ENCODE measurements at places on chromosomes 2 and 18.

DNA sequence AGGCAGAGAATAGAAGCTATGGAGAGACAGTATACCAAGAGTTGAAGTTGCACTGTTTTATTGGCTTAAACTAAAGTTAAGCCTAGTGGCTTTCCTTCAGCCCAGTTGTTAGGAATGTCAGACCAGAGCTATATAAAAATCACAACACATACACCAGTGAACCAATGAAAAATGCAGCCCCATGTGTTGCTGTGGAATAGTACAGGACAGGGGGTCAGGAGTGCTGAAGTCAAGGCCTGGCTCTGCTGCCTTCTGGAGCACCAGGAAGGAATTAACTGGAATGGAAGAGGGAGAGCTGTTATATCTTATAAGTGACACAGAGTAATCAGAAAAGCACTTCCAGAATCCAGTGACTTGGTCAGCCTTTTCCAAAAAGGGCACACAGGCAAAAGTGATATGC, 58.9 kb downstream of the OSR1 start:
- DNase-seq, result no peak

GRCh38 chr2:126731353-126731752, 75.4 kb downstream of the GYPC start:
- no peak for DNase-seq

DNA sequence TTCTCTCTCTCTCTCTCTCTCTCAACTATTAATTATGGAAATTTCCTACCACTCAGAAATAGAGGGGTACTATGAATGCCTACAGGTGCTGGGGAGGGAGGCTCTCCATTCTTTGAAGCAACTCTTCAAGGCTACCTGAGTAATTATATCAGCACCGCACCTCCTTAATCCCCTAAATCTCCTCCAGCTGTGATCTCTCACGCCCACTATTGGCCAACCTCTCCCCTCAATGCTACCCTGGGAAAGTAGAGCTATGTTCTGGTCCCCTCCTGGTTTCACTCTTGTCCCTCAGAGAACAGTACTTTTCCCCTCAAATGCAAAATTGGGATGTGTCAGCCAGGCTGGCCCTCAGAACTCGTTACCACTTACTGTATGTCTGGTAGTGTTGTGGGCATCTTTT, 1.6 kb downstream of the MOCOS start:
- DNase-seq, result no peak

DNA sequence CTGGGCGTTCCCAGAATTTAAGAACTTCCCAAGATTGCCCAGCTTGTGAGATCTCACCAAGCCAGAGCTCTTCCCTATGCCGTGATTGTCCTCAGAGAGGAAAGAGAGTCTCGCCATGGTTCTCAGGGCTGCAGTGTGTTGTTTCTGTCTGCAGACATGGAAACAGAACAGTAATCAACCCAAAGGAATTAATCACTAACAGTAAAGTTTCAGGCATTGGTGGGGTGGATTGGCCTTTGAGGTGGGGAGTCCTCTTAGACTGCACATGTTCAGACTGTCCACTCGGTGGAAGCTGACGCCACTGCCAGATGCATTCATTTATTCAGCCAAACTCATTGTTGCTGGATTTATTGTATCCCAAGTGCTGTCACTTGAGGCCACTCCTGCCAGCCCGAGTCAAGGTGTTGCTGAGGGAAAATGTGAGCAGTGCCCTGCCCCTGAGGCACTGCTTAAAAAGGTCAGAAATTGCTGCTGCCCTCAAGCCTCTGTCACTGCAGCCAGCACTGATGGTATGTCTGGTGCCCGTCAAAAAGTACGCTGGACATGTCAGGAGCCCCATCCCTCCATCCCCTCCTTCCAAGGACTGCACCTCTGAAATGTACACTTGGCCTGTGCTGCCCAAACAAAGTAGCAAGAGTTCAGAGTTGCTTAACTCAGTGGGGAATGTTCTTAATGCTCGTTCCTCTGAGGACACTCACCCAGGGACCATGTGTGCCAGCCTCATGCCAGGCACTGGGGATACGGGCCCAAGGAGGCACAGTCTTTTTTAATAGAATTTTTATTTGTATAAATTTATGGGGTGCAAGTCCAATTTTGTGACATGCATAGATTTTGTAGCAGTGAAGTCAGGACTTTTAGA, 201.0 kb downstream of the GLI2 start:
- no peak for DNase-seq

- no peak for DNase-seq
Observed at GRCh38 chr2:54570925-54571694, 115.0 kb downstream of the SPTBN1 start.

DNA sequence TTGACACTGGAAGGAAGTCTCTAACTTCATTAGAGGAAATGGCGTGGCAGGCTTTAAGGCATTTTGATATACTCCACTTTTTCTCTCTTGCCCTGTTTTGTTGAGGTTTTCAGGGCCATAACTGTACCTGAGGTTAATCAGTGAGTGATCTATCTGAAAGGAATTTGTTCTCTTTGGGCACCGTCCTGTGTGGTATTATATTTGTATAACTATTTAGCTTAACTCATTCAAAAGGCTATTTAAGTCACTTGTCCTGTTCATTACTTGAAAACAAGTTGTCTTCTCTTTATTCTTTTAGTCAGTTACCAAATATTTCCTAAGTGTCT, 180.4 kb downstream of the NEDD4L start:
- no peak for DNase-seq

DNA sequence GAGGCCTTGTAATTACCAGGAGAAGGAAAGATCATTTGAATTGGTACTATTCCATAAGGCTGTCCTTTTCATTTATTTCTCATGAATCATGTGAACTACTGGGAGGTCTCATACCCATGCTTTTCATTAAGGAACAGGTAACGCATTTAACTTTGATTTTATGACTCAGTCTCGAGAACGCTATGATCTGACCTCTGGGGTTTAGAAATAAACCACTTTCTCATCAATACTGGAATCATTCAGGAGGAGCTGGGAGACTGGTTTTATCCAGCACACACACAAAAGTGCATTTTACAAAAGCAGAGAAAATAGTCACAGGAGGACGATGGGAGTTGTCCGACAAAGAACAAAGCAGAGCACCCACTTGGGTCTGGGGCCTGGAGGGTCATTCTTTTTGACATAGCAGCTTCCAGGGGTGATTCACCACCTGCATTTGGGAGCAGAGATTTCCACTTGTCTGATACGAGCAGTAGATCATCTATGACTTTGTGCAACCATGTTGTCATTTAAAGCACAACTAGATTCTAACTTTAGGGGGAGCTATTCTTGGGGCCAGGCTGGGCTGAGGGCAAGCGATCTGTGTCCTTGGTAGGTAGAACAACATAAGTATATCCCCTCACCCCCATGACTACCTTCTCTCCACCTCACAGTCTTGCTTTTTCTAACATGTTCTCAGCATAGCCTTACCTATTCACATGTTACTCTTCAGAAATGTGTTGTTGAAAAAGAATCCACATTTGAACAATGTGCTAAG, 95.9 kb upstream of the SCG2 start:
- no peak for DNase-seq

- no peak for DNase-seq
Observed at GRCh38 chr2:4844881-4845280, 847.3 kb upstream of the SOX11 start.

DNA sequence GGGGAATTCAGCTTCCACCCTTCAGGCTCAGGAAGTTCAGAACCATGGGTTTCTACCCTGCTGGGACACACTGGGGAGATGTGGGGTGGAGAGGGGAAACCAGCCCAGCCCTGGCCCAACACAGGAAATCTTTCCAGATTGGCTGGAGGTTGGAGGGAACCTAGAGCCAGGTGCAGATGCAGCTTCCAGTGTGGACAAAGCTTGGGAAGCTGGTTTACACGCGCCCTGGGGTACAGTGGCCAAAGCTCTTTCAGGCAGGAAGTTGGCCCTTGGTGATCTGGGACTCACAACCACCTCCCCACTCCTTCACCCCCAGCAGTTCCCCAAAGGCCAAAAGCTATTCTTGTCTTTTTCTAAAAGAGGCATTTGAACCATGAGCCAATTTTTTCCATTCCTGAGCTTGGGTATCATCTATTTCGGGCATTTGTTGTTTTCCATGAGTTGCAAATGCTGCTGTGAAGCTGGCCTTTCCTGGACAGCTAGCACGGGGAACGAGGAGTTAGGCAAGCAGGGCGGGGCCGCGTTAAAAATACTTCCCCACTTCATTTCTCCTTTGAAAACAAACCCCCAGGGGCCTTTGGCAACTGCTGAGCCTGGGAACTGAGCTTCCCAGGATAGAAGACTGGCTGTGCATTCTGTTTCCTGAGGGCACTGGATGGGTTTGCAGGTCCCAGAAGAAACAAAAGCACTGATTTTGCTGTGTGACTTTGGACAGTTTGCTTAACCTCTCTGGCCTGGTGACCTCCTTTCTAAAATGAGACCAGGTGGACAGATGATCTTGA, 3.1 kb upstream of the ARID5A start:
- DNase-seq, result no peak

GRCh38 chr2:227406177-227407031, 18.7 kb upstream of the SCYGR1 start:
- DNase-seq, result no peak

GRCh38 chr2:26807788-26808460, 22.1 kb downstream of the CENPA start:
- DNase-seq, result no peak

DNA sequence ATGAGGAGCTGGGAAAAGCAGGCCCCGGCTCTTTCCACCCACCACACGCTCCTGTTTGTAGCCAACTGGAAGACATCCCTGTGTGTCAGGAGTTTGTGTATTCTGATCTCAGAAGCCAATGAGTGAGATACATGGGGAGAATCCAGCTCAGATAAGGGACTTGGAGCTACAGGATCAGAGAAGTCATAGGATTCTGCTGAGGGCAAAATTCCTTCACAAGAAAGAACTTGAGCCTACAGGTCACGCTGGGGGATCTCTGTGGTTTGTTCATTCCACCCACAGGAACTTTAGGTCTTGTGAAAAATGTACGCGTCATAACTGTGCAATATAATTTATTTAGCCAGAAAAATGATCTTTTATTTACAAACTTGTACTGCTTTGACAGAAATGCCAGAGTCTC, 80.1 kb upstream of the SMIM21 start:
- DNase-seq, result no peak

GRCh38 chr2:239879423-239880084, 145.6 kb downstream of the NDUFA10 start:
- DNase-seq, result no peak

DNA sequence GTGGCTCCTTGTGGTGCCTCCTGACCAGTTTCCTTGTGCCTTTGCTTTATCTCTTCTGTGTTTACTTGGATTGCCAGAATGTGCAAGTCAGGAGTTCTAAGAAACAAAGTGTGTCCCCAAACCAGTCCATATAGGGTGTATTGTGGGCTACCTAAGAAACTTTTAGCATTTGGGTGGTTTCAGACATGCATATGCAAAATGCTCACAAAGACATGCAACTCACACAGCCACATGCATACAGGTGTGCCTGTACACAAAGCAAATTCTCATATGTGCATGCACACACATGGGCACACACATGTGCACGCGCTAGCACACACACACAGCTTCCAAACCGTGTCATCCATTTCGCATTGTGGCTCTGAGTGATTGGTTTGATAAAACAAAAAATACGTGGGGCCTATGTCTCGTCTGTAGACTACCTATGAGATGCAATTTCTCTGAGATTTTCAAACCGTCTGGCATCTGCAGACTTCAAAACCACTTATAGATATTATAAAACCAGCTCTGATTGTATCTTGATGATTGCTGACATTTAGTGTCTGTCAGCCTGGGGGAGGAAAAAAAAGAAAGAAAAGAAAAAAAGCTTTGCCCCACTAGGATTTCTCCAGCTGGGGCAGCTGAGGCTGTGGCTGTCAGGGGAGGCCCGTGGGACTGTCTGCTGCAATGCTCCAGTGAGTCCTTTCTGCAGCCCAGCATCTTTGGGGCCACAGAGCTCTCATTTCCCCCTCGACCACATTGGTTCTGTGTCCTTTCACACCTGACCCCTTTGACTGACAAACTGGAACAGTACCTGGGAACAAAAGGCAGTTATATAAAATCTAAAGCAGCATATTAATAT, 556.1 kb downstream of the CMPK2 start:
- no peak for DNase-seq

- DNase-seq, result no peak
Observed at GRCh38 chr2:120666433-120666832, 69.2 kb upstream of the GLI2 start.

DNA sequence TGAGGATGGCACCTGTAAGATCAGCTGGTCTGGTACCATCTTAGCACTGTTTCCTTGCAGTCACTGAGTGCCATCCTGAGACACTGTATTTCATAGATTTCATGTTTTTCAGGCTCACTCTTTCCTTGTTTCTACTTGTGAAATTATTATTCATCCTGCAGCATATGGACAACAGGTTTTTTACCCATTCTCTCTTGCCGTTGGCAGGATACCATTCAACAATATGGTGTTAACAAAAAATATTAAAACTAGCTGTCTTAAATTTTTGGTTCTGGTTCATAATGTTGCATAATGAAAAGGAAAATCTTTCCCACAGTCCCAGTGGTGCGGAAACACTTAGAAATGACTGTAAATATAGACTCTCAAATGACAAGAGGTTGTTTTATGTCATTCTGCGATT, 23.1 kb upstream of the ATG16L1 start:
- DNase-seq, result no peak

DNA sequence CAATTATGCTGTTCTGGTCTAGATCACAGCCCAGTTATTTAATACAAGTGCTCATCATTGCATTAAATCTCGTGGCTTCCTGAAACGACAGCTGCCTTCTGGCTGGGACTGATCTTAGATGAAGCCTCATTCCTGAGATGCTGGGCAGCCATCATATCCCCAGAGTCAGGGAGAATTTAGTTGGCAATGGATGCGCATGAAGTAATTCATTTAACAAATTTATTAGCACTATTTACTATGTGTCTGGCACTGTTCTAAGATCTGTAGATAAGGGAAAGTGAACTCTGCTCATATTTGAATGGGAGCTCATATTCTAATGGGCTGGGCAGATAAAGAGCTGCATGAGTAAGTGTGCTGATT, 244.7 kb downstream of the KCNS3 start:
- DNase-seq, result no peak

DNA sequence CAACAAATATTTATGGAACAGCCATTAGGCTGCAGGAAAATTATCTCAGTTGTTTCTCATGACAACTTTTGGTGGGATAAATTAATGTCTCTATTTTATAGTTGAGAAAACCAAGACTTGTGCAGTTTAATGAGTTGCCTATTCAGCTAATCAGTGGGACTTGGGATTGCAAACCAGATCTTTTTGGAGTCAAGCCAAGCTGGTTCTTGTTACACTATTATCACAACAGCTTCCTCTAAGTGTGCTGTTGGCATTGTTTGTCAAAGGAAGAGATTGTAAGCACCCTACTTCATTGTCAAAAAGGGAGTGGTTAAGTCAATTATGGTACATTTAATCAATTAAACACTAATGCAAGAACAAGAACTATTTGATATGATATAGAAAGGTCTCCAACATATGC, 119.2 kb downstream of the PAX3 start:
- DNase-seq, result no peak
